Umbilical cord (tissue), 2 donors: ENCODE measurements at places on chromosomes 11 and 22. TPM values are rescaled to one million over a fixed set of nuclear protein-coding genes. Genes with fewer than 3 reads are reported as not detected.
A peak's percentile ranks its signal among the peaks of the same experiment; 100 is the strongest.

Gene FOLR2
- 29.9 TPM for total RNA-seq

Gene DDI1
- 0.72 TPM for total RNA-seq

Gene LRRN4CL
- 3.1 TPM for total RNA-seq

Gene LRRC10B
- not detected for total RNA-seq

- DNase-seq: peak; percentile 38
Measured at GRCh38 chr11:123100379-123101085, 38.6 kb upstream of the HSPA8 start.

DNA sequence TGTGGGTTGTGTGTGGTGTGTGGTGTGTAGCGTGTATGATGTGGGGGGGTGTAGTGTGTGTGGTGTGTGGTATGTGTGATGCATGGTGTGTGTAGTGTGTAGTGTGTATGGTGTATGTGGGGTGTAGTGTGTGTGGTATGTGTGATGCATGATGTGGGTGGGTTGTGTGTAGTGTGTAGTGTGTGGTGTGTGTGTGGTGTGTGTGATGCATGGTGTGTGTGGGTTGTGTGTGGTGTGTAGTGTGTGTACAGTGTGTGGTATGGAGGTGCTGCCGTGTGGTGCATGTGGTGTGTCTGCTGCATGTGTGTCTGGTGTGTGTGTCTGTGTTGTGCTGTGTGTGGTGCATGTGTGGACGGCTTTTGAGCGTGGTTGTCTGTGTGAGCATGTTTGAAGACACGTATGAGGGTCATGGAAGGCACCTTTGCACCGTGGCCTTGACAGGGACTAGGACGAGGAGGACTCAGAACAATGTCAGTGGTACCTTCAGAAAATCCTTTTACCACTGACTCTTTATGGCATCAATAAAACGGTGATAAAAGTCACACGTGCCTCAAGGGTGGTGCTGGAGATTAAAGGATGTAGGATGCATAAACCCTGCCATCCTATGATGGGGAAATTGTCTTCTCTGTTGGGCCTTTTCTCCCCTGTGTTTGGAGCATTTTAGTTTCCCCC lies 328.7 kb upstream of the B3GAT1 start:
- no peak for DNase-seq

DNA sequence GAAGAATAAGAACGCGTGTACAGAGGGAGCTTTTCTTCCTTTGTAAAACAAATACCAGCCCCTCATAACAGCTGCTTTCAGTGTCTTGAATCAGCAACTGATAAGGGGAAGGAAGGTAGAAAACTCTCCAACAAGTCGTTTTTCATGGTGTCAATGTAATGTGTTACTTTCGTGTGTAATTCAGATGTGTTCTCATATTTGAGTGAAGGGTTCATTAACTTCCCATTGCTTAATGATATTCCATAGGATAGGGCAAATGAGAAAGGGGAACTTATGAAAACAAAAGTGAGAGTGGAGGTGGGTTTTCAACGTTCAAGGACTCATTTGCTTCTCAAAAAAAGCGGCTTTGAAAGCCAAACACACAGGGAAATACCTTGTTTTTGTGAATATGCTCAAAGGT lies 452.1 kb downstream of the NTM start:
- DNase-seq: no peak

DNA sequence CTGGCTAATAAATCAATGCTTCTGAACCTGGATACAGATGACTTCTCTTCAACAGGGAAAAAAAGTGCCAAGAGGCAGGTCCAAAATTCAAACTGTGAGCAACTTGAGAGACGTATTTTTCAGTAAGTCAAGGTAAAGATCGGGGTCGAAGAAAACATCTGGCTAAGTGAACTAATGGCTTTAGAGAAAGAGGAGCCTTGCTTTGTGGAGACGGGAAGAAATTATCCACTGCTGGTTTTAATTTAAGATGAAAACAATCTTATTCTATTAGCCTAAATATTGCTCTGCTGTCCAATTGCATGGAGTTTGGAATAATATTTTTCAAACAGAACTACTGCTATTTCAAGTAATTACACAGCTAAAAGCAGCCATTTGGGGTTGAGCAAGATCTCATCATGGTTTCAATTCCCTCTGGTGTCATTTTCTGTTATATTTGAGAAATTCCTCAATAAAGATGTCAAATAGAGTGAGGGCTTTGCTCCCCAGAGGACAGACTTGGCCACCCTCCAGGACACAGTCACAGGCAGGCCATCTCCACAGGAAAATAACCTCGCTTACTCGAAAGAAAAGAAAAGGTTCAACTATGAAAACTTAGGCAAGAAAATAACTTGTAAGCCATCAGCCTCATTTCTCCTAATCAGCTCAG lies 29.8 kb downstream of the SCUBE1 start:
- DNase-seq: peak; percentile 45

- DNase-seq: no peak
Measured at GRCh38 chr11:109088086-109088485, 333.9 kb upstream of the C11orf87 start.

DNA sequence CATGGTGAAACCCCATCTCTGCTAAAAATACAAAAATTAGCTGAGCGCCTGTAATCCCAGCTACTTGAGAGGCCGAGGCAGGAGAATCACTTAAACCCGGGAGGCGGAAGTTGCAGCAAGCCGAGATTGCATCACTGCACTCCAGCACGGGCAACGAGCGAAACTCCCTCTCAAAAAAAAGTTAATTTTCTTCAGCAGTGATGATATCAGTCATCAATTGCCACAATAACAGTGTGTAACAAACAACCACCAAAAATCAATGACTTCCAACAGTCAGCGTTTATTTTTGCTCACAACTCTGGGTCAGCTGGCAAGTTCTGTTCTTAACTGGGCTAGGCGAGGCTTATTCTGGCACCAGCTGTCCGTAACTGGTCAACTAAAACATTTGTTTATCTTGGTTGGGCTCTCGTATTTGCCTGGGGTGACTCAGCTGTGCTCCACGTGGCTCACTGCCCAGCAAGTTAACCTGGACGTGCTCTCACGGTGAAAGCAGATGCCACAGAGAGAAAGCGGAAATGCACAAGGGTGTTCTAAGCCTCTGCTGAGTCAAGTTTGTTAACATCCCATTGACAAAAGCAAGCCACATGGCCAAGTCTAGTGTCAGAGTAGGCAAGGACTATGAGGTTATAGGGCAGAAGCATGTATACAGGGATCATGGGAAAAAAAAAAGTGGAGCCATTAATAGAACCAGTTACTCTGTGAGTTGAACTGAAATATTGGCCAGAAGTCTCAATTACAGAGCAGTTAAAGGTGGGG lies 52.1 kb downstream of the LHFPL7 start:
- peak; percentile 84 for DNase-seq

DNA sequence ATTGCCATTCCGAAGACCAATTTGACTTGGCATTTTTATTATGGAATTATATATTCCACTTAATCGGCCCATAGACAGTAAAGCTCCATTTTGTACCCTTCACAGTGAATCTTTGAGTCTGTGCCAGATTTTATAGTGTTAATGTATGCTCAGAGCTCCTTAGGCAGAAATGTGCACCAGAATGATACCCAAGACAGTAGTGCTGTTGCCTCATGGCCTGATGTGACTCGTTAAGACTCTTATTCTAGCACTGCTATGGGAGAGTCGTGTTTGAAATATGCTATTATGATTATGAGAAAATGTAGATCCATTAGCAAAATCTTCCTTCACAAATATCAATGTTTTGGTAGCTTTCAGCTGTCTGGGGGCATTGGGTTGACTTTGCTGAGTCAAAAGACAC lies 209.8 kb upstream of the RAG2 start:
- DNase-seq: no peak
